ENCODE measurements at places on chromosomes 7 and 10. TPM values are rescaled to one million over a fixed set of nuclear protein-coding genes. Genes with fewer than 3 reads are reported as not detected.

Gene RAPGEF5
- not detected for polyA plus RNA-seq

Gene CRTAC1
- not detected for polyA plus RNA-seq

Gene TEX47
- not detected for polyA plus RNA-seq

Gene PCBD1
- polyA plus RNA-seq = 69.6 TPM

Gene CALY
- 0.91 TPM for polyA plus RNA-seq

Gene CFAP70
- 0.37 TPM for polyA plus RNA-seq

Gene C10orf53
- polyA plus RNA-seq = not detected

Gene MORN4
- 16.4 TPM for polyA plus RNA-seq

Gene UTF1
- not detected for polyA plus RNA-seq

Gene C10orf95
- polyA plus RNA-seq = not detected

Gene PCLO
- 0.69 TPM for polyA plus RNA-seq

Gene NXPH1
- polyA plus RNA-seq = not detected

Gene ADCYAP1R1
- polyA plus RNA-seq = 0.02 TPM

Gene SFTPA2
- polyA plus RNA-seq = not detected

Gene INSIG1
- 11.0 TPM for polyA plus RNA-seq

Gene TMEM184A
- polyA plus RNA-seq = 0.38 TPM

Gene GNGT1
- polyA plus RNA-seq = not detected

Measured in BJ (cell line).